ENCODE measurements at places on chromosomes 1 and 21. TPM values are rescaled to one million over a fixed set of nuclear protein-coding genes. Genes with fewer than 3 reads are reported as not detected.

Gene ZNF678
- 1.8 TPM for total RNA-seq

Gene C8B
- total RNA-seq: not detected

Gene NLRP3
- 0.02 TPM for total RNA-seq

Gene LCE1B
- not detected for total RNA-seq

Gene TFF2
- not detected for total RNA-seq

Gene BNIPL
- 0.04 TPM for total RNA-seq

Gene RHBG
- total RNA-seq: not detected

Gene FAM151A
- total RNA-seq: 0.26 TPM

Gene LYPD8
- 0.11 TPM for total RNA-seq

Gene CASQ1
- total RNA-seq: not detected

Gene FOXO6
- 0.96 TPM for total RNA-seq

Gene NBPF19
- total RNA-seq: 7.3 TPM

Gene ZYG11A
- total RNA-seq: 2.6 TPM

Gene FAM167B
- total RNA-seq: 0.45 TPM
